ENCODE measurements at places on chromosomes 16 and 17.
A peak's percentile ranks its signal among the peaks of the same experiment; 100 is the strongest.

- DNase-seq = no peak
Measured at GRCh38 chr16:67000384-67001351, 12.3 kb downstream of the CES4A start.

DNA sequence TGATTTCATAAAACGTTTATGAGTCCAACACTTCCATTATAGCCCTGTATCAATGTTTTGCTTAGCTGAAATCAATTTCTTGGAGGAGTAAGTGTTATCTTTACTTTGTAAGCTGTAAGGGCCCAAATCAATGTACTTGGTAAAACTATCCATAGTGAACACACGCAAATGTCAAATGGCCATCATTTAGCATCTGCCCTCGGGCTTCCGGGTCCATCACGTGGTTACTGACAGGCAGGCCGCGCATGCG, 687 bp upstream of the NARF start:
- DNase-seq = peak; percentile 93

DNA sequence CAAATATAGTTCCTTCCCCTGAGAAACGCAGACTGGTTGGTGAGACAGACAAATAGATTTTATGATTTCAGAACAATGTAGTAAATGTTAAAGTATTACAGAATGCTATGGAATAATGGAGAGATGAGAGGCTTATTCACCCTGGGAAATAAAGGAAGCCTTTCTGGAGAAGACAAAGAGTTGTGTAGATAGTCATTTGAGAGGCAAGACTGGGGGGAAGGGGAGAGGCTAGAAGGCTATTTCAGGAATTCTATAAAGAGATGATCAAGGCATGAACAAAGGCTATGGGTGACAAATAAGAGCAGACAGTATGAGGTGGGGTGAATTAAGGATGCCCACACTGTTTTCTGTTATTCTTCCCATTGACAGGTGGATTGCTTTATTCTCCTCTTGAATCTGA, 211.4 kb downstream of the GRIN2A start:
- DNase-seq = no peak

- peak; percentile 63 for DNase-seq
Measured at GRCh38 chr17:19447085-19447583, 36.1 kb downstream of the RNF112 start.

DNA sequence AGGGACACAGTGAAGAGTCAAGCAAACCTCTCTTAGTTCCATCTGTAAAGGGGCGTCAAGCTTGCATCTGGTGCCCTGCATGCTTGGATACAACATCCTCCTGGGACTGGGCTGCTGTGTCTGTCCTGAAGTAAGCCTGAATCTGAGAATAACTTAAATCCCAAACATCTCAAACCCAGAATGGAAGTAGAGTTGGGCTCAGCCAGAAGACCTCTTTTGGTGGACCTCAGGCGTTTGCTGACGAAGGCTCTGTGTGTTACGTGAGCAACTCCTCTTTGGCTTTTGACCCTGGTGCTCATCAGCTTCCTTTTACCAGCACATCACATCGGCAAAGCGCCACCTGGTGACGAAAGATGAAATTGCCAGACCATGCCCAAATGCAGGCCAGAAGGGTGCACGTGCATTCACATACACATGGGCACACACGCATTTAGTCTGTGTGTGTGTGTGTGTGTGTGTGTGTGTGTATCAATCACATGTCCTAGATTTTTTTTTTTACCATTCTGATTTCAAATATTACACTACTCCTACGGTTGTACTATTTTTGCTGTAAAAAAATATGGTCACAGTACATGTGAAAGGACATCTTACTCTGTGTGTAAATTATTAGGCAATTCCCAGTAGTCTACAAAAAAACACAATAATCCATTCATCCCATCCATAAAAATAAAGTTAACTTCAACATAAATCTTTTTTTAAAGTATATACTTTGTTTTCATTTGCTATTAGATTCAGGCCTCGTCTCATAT, 41.1 kb upstream of the FOXJ1 start:
- DNase-seq = peak; percentile 95

DNA sequence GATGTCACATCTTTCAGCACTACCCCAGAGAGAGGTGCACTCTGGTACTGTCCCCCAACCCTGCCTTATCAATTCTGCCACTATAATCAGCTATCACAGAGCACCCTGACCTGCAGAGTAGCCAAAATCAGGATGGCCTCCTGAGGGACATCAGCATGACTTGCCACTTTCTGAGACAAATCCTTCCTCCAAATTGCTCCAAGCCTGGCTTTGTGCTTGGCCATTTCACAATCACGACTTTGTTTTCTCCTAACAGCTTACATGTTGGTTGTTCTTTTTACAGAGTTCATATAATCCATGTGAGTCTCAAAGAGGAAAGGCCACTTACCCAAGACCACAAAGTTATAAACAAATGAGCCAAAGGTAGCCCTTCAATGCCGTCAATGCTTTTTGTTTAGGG, 449.0 kb upstream of the CDH5 start:
- no peak for DNase-seq

GRCh38 chr16:66429290-66429962, 2.3 kb downstream of the BEAN1 start:
- DNase-seq = no peak

- DNase-seq = no peak
Measured at GRCh38 chr17:76812968-76813367, 55.2 kb upstream of the MGAT5B start.

DNA sequence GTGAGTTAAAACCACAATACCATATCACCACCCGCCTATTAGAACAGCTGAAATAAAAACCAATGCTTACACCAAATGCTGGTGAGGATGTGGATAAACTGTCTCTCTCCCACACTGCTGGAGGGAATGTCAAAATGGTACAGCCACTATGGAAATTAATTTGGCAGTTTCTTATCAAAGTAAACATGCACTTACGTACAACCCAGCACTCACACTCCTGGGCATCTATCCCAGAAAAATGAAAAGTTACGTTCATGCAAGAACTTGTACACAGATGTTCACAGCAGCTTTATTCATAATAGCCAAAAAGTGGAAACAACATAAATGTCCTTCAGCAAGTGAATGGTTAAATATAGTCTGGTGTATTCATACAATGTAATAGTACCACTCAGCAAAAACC, 173.2 kb upstream of the MYOCD start:
- no peak for DNase-seq

DNA sequence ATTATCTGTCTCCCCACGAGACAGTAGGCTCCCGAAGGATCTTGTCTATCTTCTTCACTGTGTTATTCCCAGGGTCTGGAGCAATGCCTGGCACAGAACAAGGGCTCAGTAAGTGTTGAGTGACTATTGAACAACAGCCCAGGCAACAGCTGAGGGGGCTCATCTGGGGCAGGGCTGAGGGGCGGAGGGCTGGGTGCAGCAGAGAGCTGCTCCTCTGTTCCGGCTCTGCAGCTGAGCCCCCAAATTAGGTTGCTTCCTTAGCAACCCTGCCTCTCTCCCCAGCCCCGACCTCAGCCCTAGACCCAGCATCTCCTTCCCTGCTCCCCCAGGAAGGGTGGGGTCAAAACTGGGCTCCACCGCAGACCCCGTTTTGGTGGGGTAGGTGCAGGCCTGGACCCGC, 32.2 kb downstream of the ITGAE start:
- DNase-seq = no peak

DNA sequence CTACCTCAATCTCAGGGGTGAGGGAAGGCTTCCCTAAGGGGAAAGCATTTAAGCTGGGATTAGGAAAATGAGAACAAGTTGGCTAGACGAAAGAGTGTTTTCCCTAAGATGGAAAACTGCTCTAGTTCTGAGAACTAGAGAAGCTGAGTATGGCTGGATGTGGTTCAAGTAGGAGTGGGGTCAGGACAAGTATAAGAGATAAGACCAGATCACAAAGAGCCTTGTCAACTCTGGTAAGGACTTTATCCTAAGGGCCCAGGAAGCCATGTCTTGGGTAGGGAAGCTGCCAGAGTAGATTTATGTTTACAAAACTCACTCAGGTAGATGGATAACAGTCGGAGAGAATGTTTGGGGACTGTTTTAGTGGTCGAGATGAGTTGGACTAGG, 1.7 kb downstream of the ANKS4B start:
- DNase-seq = no peak

- DNase-seq = no peak
Measured at GRCh38 chr17:70560471-70560870, 391.1 kb downstream of the KCNJ2 start.

DNA sequence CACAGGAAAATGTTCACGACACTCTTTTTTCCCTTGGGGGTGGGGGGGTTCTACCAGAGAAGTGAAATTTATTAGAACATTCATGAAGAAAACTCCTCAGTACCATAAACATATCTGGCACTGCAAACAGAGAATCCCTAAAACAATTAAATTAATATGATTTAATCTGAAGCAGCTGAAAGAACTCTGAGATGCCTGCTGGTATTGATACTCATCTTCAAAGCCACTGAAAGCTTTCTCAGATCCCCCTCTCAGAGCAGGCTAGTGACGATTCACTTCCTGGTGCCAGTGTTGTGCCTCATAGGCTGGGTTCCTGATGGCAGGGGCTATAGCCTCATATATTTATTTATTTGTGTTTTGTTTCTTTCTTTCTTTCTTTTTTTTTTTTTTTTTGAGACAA, 52.7 kb downstream of the MYH10 start:
- DNase-seq = no peak

GRCh38 chr17:80339731-80340456, 75.1 kb upstream of the ENDOV start:
- DNase-seq = no peak

- no peak for DNase-seq
Measured at GRCh38 chr17:32558997-32559650, 72.3 kb downstream of the CDK5R1 start.

- no peak for DNase-seq
Measured at GRCh38 chr17:36136036-36136435, 32.4 kb downstream of the CCL4 start.

- DNase-seq = no peak
Measured at GRCh38 chr16:55906123-55906522, 30.9 kb upstream of the CES5A start.

- no peak for DNase-seq
Measured at GRCh38 chr16:8828541-8829165, 31.0 kb downstream of the PMM2 start.

GRCh38 chr16:57297856-57298255, 13.4 kb upstream of the PLLP start:
- DNase-seq = no peak

GRCh38 chr16:83455716-83456115, 352.1 kb upstream of the HSBP1 start:
- DNase-seq = no peak

DNA sequence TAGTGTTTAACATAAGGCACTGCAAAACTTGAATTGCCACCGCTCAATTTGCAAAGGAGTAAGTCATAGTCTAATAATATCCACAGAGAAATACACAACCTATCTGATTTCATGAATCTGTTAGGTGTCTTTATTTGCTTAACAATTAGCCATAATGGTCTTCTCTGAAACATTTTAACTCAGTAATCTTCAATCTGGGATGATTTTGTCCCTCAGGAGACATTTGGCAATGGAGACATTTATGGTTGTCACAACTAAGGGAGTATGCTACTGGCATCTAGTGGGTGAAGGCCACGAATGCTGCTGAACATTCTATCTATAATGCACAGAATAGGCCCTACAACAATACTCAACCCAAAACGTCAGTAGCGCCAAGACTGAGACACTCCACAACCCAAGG, 4.3 kb downstream of the UBE2G1 start:
- DNase-seq = no peak

DNA sequence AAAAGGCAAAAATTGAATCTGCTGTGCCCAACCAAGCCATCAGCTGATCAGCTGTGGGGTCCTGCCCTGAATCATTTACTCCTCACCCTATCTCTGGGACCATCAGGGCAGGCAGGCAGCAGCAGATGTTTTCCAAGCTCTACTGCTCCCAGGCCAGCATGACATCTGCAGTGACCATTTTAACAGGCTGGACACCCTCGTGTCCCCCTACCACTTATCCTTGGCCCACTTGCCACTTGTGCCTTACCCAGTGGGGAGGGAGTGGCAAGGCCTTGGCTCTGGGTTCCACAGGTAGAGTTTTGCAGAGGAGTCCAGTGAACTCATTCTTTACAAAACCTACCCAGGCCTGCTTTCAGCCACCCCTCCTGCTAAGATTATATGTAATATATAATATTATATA, 12.0 kb upstream of the CA4 start:
- no peak for DNase-seq

DNA sequence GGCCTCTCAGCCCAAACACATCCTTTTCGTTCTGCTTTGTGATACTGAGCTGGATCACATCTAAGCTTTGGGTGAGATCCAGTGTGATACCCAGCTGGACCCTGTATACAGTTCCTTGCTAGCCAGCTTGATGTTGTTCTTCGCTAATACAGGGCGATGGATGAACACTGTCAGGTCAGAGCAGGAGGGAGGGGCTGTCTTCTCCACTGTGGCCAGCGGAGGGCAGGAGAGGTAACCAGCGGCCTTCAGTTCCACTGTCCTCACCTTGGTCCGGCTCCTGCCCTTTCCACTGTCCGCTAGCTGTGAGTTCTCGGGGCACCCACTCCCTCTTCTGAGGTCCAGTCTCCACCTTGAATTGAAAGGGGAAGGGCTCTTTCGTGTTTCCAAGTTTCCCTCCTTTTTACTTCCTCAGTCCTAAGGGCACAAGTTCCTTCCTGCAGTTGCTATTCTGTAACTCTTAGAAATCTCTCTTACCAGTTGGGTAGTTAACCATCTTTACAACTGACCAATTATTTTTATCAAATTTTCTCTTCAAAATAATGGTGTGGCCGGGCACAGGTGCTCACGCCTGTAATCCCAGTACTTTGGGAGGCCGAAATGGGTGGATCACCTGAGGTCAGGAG, 3.0 kb upstream of the ZNF213 start:
- DNase-seq = peak; percentile 62

- no peak for DNase-seq
Measured at GRCh38 chr16:69431948-69432468, 7.6 kb downstream of the CYB5B start.

GRCh38 chr16:17403859-17404545, 66.8 kb downstream of the XYLT1 start:
- DNase-seq = no peak

GRCh38 chr16:80580109-80580832, 39.5 kb downstream of the DYNLRB2 start:
- DNase-seq = no peak

- no peak for DNase-seq
Measured at GRCh38 chr16:61908426-61908825, 127.8 kb downstream of the CDH8 start.

DNA sequence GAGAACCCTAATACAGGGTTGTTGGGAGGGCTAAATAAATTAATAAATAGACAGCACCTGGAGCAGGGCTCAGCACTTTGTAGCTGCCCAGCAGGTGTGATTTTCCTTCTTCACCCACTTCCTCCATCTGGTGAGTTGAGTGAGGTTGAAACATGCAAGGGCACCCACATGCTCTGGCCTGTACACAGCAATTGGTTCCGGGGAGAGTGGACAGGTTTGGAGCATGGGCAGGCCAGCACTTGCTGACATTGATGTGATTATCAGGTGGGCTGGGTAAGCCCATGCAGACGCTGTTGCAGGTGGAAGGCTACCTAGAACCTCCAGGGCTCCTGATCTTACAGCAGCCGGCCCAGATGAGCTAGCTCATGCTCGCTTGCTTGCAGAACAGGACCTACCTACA, 1.3 kb upstream of the MRTFB start:
- DNase-seq = no peak

All from AML-193 (cell line).